Memory B cell (primary cell): ENCODE measurements at places on chromosomes 13 and 19.

GRCh38 chr13:91520952-91521351 is 122.5 kb downstream of the GPC5 start:
- no peak for DNase-seq

GRCh38 chr13:48866249-48866648 is 109.5 kb upstream of the FNDC3A start:
- DNase-seq, result no peak

DNA sequence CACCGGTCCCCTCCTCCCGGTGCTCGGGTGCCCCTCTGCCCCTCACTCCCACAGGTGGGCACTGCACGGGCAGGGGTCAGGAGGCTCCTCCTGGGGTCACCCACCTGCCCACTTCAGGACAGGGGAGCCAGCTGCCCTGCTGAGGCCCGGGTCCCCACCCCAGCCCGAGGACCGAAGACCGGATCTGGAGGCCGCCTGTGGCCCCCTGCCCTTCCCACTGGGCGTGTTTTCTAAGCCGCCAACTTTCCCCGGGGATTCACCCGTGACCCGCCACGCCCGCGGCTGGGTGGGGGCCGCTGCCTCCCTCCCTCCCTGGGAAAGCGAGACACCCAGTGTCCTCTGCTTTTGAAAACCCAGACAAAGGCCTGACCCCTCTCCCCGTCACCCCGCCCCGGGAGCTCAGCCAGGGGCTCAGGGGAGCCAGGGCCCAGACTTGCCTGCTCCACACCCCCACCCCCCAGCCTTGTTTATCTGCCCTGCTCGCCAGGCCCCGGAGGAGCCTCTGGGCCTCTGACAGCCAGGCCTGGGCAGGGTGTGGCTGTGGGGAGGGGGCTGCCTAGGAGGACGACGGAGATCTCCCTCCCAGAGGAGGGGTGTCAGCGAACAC is 1.3 kb downstream of the PALM start:
- DNase-seq, result no peak

GRCh38 chr13:27263438-27263837 is 7.2 kb upstream of the RASL11A start:
- DNase-seq, result no peak

- DNase-seq, result no peak
These were observed 14.5 kb downstream of the SHISA2 start for GRCh38 chr13:26037302-26037701.

GRCh38 chr13:39781381-39781780 is 125.9 kb downstream of the COG6 start:
- no peak for DNase-seq

- DNase-seq, result no peak
These were observed 20.5 kb upstream of the C1QTNF9 start for GRCh38 chr13:24288870-24289269.
